Activated naive CD4-positive, alpha-beta T cell treated with anti-CD3 and anti-CD28 coated beads, Interleukin-2, amount 10 ng/mL, durations not matched to agents 5 hours and 36 hours (primary cell): ENCODE measurements at places on chromosomes 3 and 15. TPM values are rescaled to one million over a fixed set of nuclear protein-coding genes. Genes with fewer than 3 reads are reported as not detected.

SAMMSON gene
- total RNA-seq: not detected

GPR176 gene
- not detected for total RNA-seq

ADGRG7 gene
- total RNA-seq: not detected

FETUB gene
- total RNA-seq: not detected

SCN11A gene
- not detected for total RNA-seq

DNAH12 gene
- 0.08 TPM for total RNA-seq

HMCES gene
- 53.1 TPM for total RNA-seq

MST1R gene
- total RNA-seq: 3.4 TPM

ST8SIA2 gene
- total RNA-seq: not detected

C2CD4B gene
- not detected for total RNA-seq

RBPMS2 gene
- not detected for total RNA-seq

LRRIQ4 gene
- not detected for total RNA-seq

NDN gene
- total RNA-seq: 4.1 TPM

PLOD2 gene
- 0.26 TPM for total RNA-seq

PTX3 gene
- not detected for total RNA-seq

CPLX3 gene
- 0.12 TPM for total RNA-seq

IGSF11 gene
- total RNA-seq: 0.55 TPM

LRRC2 gene
- 0.86 TPM for total RNA-seq

SAXO2 gene
- total RNA-seq: not detected

DAZL gene
- total RNA-seq: not detected

IL17RD gene
- total RNA-seq: not detected

A4GNT gene
- total RNA-seq: not detected

LYZL4 gene
- total RNA-seq: not detected

ARPIN gene
- not detected for total RNA-seq

SYNPR gene
- total RNA-seq: not detected

ERC2 gene
- not detected for total RNA-seq

WWTR1 gene
- 0.29 TPM for total RNA-seq

TEX55 gene
- not detected for total RNA-seq

AADACL2 gene
- total RNA-seq: not detected

TP53BP1 gene
- total RNA-seq: 27.1 TPM

MINAR1 gene
- total RNA-seq: 0.58 TPM

ANKUB1 gene
- total RNA-seq: not detected

FBXO40 gene
- total RNA-seq: not detected

PLA2G4D gene
- not detected for total RNA-seq

CADM2 gene
- total RNA-seq: not detected

ERICH6 gene
- 0.36 TPM for total RNA-seq

ZIC1 gene
- not detected for total RNA-seq

MYEF2 gene
- total RNA-seq: 22.6 TPM

IL5RA gene
- not detected for total RNA-seq

SCG5 gene
- 3.0 TPM for total RNA-seq

SNTN gene
- total RNA-seq: not detected

DZIP1L gene
- total RNA-seq: 0.30 TPM

NOX5 gene
- total RNA-seq: not detected

CELSR3 gene
- 7.3 TPM for total RNA-seq

POMGNT2 gene
- 6.7 TPM for total RNA-seq

CAMK2N2 gene
- total RNA-seq: not detected

KLF15 gene
- total RNA-seq: not detected

TGM4 gene
- total RNA-seq: not detected

ZNF660 gene
- total RNA-seq: not detected

SLC28A1 gene
- not detected for total RNA-seq

CACNA2D3 gene
- not detected for total RNA-seq
